Muscle of leg (tissue), 16 donors: ENCODE measurements at places on chromosomes 4 and X.

DNA sequence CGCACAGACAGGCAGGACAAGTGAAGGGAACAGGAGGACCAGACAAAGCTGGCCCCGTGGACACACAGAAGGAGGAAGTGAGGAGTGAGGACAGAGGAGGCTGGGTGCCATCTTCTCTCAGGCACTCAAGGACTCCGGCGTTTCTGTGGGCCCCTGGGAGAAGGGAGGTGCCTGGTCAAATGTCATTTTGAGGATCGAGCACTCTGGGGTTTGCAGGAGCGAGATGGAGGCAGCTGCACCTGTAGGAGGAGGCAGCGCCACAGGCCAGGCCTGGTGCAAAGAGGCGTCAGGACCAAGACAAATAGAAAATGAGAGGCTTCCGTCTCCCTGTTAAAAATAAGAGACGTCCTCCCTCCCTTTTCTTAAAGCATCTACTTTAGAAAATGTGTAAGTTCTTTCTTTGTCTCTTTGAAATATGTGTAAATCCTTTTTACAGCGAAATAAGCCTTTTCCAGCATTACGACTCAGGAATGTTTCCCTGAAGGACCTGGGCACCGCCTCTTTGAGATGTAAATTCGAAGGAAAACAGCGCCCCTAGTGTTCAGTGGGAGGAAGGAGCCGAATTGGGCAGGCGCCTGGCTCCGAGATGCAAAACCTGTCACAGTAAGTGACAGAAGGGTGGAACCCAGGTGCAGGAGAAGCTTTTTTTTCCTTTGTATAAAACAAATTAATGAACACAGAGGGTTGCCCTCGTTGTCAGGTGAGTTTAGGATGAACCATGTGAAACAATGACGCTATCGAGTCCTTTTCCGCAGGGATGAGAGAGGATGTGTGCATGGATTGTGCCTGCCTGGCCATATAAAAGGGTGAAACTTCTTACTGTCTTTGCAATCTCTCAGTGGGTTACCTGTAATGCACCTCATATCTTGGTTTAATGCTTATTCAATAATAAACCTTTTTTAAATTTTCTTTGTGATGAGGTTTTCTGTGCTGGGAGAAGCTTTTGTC is 1.4 kb upstream of the C4orf50 start:
- H3K27me3 ChIP-seq = peaks cover 9% of the 10 kb centered on the region
- H3K27ac ChIP-seq = no peak overlapping the region
- DNase-seq = peak; percentile 57
- H3K4me3 ChIP-seq = no peak overlapping the region
- H3K4me1 ChIP-seq = peaks cover 3% of the 10 kb centered on the region

GRCh38 chr4:130393642-130394041 is 1297.7 kb downstream of the C4orf33 start:
- no peaks in the 10 kb centered on the region for H3K27me3 ChIP-seq
- no peak overlapping the region for H3K27ac ChIP-seq
- no peaks in the 10 kb centered on the region for H3K36me3 ChIP-seq
- H3K4me1 ChIP-seq = no peaks in the 10 kb centered on the region
- DNase-seq = peak; percentile 1

DNA sequence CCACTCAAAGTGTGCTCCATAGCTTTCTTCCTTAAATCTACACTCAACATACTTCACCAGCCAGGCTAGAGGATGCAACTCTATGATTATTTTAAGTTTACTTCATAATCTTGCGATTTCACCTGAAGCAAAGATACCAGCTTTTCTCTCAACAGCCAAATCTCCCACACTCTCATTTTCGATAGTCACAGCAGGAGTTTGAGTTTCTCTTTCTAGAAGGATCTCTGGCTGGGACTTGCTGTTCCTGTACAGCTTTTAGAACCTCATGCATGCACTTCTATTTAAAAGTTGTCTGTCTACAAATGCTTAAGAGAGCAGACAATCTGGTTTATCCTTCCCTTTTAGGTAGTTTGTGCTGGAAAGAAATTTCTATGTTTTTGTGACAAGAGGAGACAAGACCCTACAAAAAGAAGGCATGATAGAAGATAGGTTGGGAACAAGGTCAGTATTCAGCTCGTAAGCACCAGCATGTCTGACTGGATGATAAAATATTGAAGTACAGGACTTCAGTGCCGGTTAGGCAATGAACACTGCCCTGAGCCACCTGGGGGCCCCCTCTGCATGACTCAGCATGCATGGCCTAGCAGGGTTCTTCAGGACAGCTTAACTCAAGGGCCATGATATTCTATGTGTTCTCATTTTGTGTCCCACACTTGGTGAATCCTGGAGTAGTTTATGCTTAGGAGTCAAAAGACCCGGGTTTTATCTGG is 65.6 kb downstream of the ATXN3L start:
- no peak overlapping the region for H3K4me3 ChIP-seq
- H3K27ac ChIP-seq = no peak overlapping the region
- DNase-seq = no peak
- H3K27me3 ChIP-seq = peaks cover 31% of the 10 kb centered on the region

DNA sequence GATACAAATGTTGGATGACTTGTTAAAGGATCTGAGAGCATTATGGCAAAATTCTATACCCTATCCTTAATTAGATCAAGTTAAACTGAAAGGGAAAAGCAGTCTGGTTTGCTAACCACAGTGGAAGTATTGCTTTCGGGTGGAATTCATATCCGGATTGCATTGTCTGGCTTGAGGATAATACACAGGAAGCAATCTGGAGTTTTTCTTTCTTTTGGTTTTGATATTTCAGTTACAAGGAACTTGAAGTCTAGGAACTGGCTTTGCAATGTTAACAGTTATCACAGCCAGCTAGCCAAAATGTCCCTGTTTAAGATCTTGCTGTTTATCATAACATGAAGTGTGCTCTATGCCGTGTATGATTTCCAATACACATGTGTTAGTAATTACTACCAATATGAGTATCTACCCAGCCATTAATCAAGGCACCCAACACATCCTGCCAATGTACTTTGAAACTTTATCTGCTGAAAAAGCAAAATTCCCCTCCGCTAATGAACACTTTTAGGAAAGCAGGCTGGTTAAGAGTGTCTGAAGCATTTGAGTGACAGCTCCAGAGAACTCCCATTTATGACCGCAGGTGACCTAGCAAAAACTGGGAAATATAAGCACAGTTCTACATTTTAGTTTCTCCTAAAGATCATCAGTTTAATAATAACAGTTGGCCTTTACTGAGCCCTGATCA is 146.4 kb downstream of the PALLD start:
- peak overlapping the region; percentile 43 for H3K27ac ChIP-seq
- no peaks in the 10 kb centered on the region for H3K27me3 ChIP-seq
- no peaks in the 10 kb centered on the region for H3K36me3 ChIP-seq
- peak; percentile 52 for DNase-seq
- H3K4me3 ChIP-seq = no peak overlapping the region

DNA sequence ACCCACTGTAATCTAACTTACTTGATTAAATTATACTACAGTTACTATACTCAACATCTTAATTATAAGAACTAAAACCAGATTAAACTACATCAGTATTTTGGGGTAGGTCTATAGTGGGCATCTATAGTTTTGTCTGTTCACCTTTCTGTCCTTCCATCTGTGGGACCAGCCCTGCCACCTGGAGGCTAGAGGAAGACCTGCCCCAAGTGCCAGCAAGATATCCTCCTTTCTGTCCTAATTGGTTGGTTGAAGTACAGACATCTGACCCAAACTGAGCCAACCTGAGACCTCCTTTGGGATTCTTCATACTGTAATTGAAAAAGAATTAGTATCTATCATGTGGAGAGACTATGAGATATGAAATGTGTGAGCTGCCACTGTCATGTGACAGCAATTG is 172.2 kb upstream of the TLL1 start:
- H3K36me3 ChIP-seq = no peaks in the 10 kb centered on the region
- no peak overlapping the region for H3K27ac ChIP-seq
- DNase-seq = no peak
- no peaks in the 10 kb centered on the region for H3K27me3 ChIP-seq
- H3K4me3 ChIP-seq = no peak overlapping the region
- no peaks in the 10 kb centered on the region for H3K4me1 ChIP-seq

- H3K4me3 ChIP-seq = no peak overlapping the region
- H3K27ac ChIP-seq = no peak overlapping the region
- H3K27me3 ChIP-seq = no peaks in the 10 kb centered on the region
- DNase-seq = peak; percentile 7
- no peaks in the 10 kb centered on the region for H3K36me3 ChIP-seq
These were observed 913.9 kb downstream of the FSTL5 start for GRCh38 chr4:161249779-161250440.

DNA sequence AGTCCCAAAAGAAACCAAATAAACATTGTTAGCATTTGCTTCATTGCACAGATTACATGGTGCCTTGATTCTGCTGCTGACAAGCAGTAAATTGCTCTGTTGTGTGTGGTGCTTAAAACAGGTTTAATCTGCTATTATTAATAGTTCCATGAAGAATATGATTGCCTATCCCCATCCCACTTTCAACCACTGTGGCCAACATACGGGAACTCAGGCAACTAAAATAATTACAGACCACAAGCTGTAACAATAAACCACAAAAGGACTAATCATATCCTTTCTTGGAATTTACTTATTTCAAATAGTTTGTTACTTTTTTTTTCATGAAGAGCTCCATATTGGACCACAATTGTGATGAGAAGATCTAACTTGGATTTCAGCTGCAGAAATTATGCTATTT is 131.5 kb downstream of the PACRGL start:
- H3K36me3 ChIP-seq = no peaks in the 10 kb centered on the region
- H3K4me1 ChIP-seq = no peaks in the 10 kb centered on the region
- H3K27me3 ChIP-seq = no peaks in the 10 kb centered on the region
- no peak for DNase-seq
- H3K27ac ChIP-seq = no peak overlapping the region

DNA sequence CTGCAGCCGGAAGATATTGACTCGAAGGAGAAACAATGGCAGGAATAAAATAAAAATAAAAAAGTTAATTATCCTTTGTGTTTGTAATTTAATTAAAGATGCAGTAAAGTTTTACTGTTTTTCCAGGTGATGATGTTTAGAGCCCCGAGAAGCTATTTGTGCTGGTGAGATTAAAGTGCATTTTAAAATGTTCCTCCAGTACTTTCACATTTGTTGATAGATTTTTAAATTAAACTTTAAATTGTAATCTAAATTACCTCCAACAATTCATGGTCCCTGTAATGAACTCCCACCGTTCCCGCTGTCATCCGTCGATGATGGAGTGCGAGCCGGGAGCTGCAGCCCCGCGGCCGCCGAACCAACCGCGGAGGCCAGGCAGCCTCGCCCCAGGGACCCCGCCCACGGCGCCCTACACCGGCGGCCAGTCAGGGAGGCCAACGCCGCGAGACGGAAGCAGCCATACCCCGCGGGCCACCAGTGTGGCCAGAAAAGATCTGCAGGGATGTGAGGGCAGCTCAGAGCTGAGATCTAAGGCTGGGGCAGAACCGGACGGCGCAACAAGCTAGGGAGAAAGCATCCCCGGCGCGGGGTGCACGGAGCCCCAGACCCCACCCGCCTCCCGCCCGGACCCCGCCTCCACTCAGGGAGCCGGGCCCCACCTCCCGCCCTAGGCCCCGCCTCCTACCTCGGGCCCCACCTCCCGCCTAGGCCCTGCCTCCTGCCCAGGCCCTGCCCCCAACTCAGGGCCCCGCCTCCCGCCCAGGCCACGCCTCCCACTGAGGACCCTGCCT is 104.0 kb downstream of the FAM53A start:
- no peak overlapping the region for H3K27ac ChIP-seq
- peak overlapping the region; percentile 34 for H3K4me3 ChIP-seq
- peaks cover 55% of the 10 kb centered on the region for H3K27me3 ChIP-seq
- peak; percentile 72 for DNase-seq
- H3K4me1 ChIP-seq = peaks cover 14% of the 10 kb centered on the region

- no peak for DNase-seq
- H3K27me3 ChIP-seq = no peaks in the 10 kb centered on the region
- no peaks in the 10 kb centered on the region for H3K36me3 ChIP-seq
- H3K4me1 ChIP-seq = no peaks in the 10 kb centered on the region
- H3K27ac ChIP-seq = no peak overlapping the region
- H3K4me3 ChIP-seq = no peak overlapping the region
These were observed 47.0 kb upstream of the ARSJ start for GRCh38 chr4:114026447-114026846.

DNA sequence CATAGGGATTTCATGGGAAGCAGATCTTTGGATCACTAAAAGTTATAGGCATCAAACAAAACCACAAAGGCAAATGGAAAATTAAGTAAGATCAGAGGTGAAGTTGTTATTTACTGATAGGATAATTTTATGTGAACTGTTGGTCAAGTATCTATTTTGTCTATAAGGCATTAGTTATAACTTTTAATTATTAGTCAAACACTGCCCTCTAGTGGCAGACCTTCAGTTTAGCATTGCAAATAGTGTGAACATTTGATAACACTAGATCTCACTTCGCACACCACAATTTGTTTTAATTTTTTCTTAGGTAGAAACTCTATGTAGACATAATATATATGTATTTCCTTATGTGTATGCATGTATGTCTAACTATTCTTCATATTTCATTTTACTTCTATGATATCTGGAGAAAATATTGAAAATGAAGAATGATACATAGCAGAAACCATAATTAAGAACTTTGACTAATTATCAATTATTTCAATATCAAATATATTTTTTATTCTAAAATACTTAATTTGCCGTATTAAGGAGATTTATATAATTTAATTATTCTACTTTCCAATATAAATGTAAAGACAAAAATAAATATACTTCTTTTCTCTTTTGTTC is 214.5 kb upstream of the TACR3 start:
- H3K36me3 ChIP-seq = no peaks in the 10 kb centered on the region
- peak; percentile 56 for DNase-seq
- H3K4me3 ChIP-seq = no peak overlapping the region
- H3K27ac ChIP-seq = no peak overlapping the region

- H3K4me1 ChIP-seq = no peaks in the 10 kb centered on the region
- no peaks in the 10 kb centered on the region for H3K27me3 ChIP-seq
- no peak overlapping the region for H3K4me3 ChIP-seq
- H3K27ac ChIP-seq = no peak overlapping the region
- H3K36me3 ChIP-seq = no peaks in the 10 kb centered on the region
- DNase-seq = no peak
These were observed 155.8 kb downstream of the KCNIP4 start for GRCh38 chr4:21792736-21793135.

GRCh38 chr4:182307746-182308145 is 64.5 kb downstream of the TENM3 start:
- H3K4me3 ChIP-seq = no peak overlapping the region
- H3K27me3 ChIP-seq = no peaks in the 10 kb centered on the region
- no peaks in the 10 kb centered on the region for H3K4me1 ChIP-seq

- H3K36me3 ChIP-seq = peaks cover 8% of the 10 kb centered on the region
- no peak for DNase-seq
- no peaks in the 10 kb centered on the region for H3K27me3 ChIP-seq
- no peak overlapping the region for H3K27ac ChIP-seq
- no peak overlapping the region for H3K4me3 ChIP-seq
- no peaks in the 10 kb centered on the region for H3K4me1 ChIP-seq
These were observed 42.7 kb downstream of the TAPT1 start for GRCh38 chr4:16183604-16184003.

GRCh38 chr4:109699553-109700225 is 3.6 kb downstream of the CASP6 start:
- no peak overlapping the region for H3K4me3 ChIP-seq
- H3K27ac ChIP-seq = no peak overlapping the region
- H3K27me3 ChIP-seq = no peaks in the 10 kb centered on the region
- peaks cover 8% of the 10 kb centered on the region for H3K36me3 ChIP-seq
- peaks cover 12% of the 10 kb centered on the region for H3K4me1 ChIP-seq
- peak; percentile 4 for DNase-seq

GRCh38 chr4:18961879-18962278 is 940.3 kb upstream of the LCORL start:
- no peaks in the 10 kb centered on the region for H3K27me3 ChIP-seq
- H3K36me3 ChIP-seq = no peaks in the 10 kb centered on the region
- DNase-seq = no peak
- no peak overlapping the region for H3K4me3 ChIP-seq

- no peaks in the 10 kb centered on the region for H3K36me3 ChIP-seq
- no peak overlapping the region for H3K4me3 ChIP-seq
- peaks cover 10% of the 10 kb centered on the region for H3K27me3 ChIP-seq
- H3K4me1 ChIP-seq = no peaks in the 10 kb centered on the region
These were observed 70.3 kb upstream of the MBNL3 start for GRCh38 chrX:132559101-132559500.
